ENCODE measurements at places on chromosomes 2 and 18.
A peak's percentile ranks its signal among the peaks of the same experiment; 100 is the strongest.

DNA sequence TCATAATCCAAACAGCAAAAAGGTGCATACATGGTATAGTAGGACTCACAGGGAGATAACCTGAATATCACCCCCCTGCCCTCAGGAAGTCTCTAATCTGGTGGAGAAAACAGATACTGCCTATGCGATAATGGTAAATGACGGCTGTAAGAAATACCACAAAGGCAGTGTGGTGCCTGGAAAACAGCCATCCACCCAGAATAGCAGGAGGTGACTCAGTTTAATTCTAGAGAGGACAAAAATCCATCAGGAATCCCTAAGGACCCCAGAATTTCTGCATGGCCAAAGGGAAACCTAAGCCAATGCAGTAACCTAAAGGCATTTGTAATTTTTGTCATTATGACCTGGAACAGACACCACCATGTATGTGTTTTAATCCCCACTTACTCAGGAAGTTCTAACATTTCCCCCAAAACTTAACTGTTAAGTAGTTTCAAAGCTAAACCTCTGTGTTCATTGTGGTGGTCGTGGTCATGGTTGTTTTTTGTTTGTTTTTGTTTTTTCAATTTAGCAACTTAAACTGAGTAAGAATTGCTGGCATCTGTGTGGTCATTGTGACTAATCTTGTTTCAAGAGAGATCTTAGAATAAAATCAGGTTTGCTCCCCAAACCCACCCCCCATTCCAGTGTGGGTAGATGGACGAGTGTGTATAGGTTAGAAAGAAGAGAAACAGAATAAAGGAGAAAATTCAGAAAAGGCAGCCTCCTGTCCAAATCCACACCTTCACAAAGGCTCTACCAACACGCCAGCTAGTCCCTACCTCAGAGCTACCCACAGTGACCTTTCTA is 121.5 kb upstream of the CDCA7 start:
- DNase-seq = no peak

DNA sequence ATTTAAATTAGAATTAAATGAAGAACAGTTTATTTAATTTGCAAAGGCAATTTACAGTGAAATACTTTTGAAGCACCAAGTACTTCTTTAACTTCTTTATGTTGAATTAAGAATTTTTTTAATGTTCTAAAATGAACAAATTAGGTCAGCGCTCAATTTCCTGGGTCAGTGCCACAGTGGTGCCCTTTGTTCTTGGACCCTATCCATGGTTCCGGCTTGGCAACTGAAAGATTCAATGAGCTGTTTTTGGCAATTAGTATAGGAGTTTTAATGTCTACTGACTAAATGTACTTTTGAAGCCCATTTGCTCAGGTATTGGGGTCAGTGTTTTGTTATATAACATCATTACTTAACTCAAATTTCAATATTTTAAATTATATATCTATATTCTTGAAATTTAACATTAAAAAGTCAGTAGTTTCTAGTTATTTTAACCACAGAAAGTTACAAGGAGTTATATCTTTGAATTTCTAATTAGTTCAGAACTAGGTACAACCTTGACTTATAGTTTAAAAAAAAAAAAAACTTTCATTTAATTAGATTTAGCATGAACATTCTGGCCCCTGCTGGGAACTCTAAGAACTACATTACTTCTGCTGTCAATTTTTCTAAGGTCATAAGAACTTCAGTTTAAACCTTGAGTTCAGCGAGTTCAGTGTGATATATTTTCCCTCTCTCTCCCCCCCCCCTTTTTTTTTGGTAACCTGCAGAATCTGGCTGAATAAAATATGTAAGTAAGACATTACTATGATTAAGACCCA is 7.6 kb upstream of the MSTN start:
- peak; percentile 81 for DNase-seq

GRCh38 chr2:233789554-233789953 is 11.4 kb downstream of the MROH2A start:
- DNase-seq = no peak

GRCh38 chr2:187874786-187875185 is 320.6 kb upstream of the TFPI start:
- no peak for DNase-seq

DNA sequence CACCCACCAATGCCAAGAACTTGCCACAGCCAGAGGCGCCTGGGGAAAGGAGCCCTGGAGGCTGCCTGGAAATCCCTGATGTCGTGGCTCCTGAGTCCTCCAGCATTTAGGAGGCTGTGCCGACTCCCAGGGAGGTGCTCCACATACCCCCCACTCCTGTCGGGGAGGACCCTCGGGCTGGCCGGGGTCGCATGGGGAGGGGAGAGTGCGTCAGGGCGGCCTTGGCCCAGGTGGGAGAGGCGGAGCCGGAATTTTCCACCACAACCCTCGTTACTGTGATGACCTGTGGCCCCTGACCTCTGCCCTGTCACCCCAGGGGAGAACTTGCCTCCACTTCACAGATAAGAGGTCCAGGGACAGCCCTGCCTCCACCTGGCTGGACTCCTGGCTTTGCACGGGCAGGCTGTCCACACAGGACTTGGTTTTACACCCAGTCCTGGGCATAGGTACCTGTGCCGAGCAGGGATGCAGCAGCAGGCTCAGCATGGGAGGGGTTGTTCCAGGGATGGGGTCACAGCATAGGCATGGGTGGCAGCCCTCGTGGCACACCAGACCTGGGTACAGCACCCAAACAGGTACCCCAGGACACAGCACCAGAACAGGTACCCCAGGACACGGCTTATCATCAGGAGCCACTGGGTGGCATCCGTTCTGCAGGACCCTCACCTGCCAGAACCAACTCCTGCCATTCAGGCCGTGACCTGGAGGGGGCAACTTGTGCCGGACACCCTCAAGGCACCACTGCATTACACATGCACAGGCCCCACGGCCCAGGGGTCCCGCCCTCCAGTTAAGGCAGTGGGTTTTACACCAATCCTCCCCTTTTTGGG is 12.3 kb upstream of the AGXT start:
- no peak for DNase-seq

GRCh38 chr2:215392687-215393270 is 43.1 kb downstream of the FN1 start:
- no peak for DNase-seq

GRCh38 chr2:74267068-74267467 is 68.7 kb downstream of the MTHFD2 start:
- no peak for DNase-seq

- DNase-seq = no peak
Measured at GRCh38 chr2:88074854-88075292, 7.2 kb downstream of the SMYD1 start.

DNA sequence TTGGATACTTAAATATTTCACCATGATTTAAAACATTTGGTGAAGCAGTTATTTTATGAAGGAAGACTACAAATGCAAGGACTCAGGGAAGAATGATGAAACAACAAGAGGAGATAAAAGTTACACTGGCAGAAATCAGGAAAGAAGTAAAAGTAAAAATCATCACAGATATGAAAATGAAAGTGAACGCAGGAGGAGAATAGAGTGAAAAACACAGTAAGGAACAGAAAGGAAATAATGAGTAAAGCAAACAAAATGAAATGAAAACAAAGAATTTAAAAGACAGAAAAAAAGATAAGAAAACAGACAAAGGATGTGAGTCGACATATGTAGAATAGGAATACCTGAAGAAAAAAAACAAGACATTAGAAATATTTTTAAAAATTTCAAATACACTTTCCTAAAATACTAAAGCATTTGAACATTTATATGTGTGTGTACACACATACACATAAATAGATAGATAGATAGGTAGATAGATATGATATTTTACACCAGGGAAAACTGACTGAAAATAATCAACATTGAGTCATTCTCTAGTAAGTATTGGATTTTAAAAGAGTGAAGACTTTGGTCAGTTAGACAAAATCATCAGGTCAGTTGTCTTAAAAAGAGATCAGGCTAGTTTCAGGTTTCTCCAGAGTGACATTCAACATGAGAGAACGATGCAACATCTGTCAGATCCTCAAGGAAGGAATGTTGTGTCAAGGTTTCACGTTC is 12.1 kb upstream of the KDSR start:
- DNase-seq = no peak

GRCh38 chr2:216371721-216372702 is at the start of gene MARCHF4:
Gene MARCHF4 (minus strand): TSS chr2:216372483. CDS start chr2:216370260, 2,223 bp downstream.
- peak; percentile 20 for DNase-seq

DNA sequence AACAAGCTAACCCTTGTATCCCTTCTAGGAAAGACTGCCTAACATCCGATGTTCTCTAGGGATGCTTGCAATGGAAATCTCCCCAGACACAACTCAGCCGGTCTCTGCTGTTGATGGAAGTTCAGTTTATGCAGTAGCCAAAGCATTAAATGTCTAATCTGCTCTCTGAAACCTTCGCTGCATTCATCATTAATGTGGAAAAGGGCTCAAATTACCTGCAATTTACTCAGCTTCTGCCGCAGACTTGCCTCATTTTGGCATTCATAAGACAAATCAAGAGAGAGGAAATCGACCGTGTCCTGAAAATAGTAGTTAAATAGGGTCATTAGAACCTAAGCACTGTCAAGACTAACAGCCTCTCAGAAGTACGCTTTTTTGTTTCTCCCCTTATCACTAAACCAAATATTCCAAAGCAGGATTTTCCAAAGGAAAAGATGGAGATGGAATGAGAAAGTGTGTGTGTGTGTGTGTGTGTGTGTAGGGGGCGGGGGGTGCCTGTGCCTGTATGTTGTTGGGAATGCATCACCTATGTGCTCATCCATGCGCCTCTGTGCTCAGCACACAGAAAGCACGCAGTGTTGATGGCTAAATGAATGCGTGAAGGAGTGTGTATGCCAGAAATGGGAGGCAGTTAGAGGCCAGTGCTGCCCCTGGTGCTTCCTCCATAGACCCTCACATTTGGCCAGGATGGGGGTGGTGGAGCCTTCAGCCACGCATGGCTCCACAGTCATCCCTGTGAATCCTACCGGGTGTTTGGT is 7.4 kb downstream of the LCT start:
- no peak for DNase-seq

DNA sequence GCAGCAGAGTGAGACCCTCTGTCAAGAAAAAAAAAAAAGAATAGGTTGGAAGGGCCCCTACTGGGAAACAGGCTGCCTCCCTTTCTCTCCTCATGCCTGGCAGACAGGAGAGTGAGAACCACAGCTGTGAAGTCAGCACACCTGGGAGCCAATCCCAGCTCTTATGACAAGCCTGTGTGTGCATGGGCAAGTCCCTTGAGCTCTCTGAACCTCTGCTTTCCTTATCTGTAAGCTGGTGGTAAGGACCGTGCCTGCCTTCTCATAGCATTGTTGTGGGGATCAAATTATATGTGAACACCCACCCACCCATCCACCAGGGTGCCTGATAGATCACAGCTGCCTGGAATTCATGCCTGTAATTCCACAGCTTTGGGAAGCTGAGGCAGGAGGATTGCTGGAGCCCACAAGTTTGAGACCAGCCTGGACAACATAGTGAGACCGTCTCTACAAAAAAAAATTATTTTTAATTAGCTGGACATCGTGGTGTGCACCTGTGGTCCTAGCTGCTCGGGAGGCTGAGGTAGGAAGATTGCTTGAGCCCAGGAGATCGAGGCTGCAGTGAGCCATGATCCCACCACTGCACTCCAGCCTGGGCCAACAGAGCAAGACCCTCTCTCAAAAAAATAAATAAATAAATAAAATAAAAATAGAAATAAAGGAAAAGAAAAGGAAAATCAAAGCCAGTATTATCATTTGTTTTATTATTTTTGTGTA is 66.9 kb upstream of the MCFD2 start:
- no peak for DNase-seq

DNA sequence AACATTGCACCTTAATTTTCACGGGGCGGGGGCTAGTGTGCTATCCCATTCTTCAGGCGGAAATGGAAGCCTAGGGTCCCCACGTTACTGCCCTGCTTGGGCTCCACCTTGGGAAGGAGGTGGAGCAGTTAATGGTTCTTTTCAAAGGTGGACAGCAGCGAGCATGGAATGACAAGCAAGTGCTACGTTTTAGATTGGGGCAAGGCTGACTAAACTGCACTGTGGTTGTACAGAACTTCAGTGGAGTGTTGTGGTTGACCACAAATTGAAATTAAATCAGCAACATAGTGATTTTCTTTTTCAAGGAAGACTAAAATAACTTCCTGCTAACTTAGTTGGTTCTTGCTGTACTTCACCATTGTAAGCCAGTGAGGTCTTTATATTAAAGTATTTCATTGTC is 47.0 kb downstream of the CHRNA1 start:
- DNase-seq = no peak

DNA sequence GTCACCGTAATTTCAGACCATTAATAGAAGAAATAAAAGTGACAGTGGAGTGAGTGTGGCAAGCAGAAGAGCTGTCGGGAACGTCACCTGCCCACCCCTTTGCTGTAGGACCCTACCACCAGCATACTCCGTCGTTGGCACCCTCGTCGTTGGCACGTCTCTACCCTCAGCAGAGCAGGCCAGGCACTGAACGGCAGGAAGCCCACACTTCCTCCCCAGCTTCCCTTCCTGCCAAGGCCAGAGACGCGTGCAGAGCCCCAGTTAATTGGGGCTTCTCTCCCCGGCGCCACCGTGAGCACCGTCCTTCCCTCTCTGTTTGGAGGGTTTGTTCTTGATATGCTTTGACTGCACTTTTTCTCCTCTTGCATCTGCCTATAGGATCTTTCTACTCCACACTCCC is 27.0 kb upstream of the NFATC1 start:
- DNase-seq = no peak

GRCh38 chr2:180553094-180553715 is 427.2 kb upstream of the UBE2E3 start:
- no peak for DNase-seq

GRCh38 chr2:122322815-122323214 is 567.4 kb downstream of the TSN start:
- no peak for DNase-seq

- peak; percentile 59 for DNase-seq
Measured at GRCh38 chr18:13800505-13801259, 23.3 kb upstream of the MC5R start.

GRCh38 chr18:50395093-50395492 is 20.2 kb downstream of the SKA1 start:
- DNase-seq = no peak

- no peak for DNase-seq
Measured at GRCh38 chr2:27261241-27261925, 1.5 kb downstream of the SLC30A3 start.

- DNase-seq = no peak
Measured at GRCh38 chr2:160267692-160268091, 67.6 kb upstream of the ITGB6 start.

DNA sequence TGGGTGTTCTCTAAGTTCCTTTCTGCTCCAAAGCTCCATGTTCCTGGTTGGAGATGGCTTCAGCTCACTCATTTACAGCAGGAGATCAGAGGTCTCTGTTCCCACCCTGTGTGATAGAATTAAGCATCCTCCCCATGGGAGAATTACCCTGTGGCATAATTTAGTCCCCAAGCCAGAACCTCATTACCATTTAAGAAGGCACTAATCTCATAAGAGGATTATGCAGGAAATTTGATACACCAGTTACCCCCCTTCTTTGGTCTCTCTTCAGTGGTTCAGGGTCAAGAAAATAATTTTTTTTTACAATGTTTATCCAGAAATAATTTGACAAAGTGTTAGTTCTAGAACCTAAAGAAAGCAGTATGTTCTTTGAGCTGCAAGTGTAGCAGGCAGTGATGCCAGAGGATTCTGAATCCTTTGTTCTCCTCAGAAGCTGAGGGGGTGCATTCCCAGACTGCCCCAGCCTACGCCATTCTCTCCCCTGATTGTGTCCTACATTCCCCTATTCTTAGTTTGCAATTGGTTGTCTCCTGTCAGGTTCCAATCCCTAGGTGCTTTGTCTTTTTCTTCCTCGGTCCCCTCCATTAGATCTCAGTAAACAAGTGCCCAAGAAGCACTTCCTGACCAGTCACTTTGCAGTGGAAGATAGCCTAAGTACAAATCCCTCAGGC is 163.6 kb downstream of the PRKCE start:
- DNase-seq = no peak

Measured in pons (tissue), 1 donor.